ENCODE measurements at places on chromosomes 12 and 14.

DNA sequence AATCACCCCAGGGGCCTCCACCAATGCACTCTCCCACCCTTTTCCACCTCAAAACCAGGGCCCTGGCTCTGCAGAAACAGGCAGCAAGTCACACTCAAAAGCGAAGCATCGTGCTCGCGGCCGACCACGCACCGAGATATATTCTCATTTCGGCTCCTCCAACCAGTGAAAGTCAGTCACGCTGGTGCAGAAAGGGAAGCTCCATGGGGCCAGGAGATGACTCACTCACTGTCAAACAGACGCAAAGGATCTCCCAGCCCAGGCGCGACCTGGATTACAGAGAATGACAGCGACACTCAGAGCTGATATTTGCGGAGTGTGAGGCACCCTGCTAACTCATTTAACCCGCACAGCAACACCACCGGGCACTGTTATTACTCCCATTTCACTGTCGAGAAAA is 173.6 kb downstream of the CALM1 start:
- no peak for DNase-seq

DNA sequence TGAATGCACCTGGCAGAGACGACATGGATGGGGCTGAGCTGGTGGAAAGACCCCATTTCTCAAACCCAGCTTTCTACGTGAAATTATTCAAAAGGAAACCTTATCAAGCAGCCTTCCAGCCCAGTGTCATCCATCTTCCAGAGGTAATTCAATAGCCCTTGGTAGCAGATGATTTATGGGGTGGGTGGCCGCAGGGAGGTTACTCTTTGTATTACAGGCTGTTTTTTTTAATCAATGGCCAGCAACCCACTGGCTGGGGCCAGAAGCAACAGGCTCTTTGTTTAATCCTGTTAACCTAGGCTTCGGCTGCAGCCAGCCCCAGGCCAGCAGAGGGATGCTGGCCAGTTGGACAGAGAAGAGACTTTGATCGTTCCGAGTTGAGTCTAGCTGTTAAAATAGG is 139.8 kb upstream of the SRRM4 start:
- no peak for DNase-seq

GRCh38 chr14:34053666-34054065 is 102.8 kb upstream of the EGLN3 start:
- DNase-seq: no peak

DNA sequence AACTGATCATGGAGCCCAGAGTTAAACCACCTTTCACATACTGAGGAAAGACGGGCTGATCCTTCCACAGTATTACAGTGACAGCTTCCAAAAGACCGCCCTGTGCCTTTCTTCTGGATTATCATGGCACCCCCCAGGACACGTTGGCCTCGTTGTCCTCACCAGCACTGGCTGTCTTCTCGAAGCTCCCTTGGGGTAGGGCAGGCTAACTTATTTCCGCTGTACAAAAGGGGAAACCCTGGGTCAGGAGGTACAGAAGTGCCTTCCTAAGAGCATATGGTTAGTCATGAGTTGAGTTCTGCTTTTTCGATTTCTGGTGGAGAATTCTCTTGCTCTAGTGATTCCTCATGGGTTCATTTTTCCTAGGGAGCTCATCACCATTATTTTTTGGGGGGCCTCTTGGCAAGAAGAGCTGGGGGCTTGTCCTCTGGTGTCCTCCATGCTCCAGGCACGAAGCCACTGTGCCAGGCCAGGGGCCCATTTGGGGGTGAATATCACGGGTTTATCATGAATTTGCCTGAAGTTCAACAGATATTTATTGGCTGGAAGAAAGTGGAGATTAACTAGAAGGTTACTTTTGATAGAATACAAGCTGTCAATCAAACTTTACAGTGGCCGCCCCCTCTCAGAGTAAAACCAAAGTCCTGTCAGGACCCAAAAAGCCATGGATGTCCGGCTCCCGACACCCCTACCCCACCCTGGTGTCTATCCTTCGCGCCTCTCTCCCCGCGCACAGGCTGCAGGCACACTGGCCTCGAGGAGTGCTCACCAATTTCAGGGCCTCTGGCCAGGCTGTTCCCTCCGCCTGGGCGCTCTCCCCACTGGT is 8.8 kb upstream of the TRAF3 start:
- no peak for DNase-seq

DNA sequence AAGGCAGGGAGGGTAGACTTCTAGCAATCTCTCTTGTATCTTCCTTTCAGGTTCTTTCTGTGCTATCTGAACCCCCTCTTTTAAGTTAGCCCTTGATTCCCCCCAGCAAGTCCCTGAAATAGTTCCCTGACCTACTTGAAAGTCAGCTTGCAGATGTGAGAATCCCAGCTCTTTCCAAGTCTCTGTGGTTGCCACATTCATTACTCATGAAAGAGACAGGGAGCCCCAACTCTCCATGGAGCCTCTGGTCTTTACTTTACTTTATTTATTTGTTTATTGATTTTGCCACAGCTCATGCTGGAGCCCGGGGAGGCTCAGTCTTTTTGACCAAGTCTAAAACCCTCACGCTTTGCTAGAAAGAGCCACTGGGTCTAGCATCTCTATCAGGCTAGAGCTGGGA is 193.6 kb upstream of the FAR2 start:
- DNase-seq: no peak

- DNase-seq: peak; percentile 68
Measured at GRCh38 chr14:77063571-77064171, 34.4 kb upstream of the CIPC start.

DNA sequence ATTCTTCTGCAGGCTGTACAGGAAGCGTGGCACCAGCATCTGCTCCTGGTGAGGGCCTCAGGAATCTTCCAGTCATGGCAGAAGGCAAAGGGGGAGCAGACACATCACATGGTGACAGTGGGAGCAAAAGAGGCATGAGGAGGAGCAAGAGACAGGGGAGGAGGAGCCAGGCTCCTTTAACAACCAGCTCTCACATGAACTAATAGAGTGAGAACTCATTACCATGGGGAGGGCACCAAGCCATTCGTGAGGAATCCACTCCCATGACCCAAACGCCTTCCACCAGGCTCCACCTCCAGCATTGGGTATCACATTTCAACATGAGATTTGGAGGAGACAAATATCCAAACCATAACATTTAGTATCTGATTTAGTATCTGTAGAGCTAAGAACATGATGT is 14.7 kb upstream of the TRIM9 start:
- DNase-seq: peak; percentile 35

DNA sequence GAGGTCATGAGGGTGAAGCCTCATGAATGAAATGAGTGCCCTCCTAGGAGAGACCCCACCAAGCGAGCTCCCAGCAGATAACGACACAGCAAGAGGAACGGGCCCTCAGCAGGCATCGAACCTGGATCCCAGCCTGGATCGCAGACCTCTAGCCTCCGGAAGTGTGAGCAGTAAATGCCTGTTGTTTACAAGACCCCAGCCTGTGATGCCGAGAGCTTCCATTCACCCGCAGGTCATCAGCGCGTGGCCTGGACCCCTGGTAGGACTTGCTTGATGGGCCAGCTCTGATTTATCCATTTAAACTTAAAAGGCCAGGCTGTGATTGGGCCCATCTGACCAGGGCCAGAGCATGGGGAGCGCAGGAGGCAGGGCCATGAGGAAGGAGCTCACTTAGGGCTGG is 7.0 kb downstream of the TMEM179 start:
- DNase-seq: no peak

DNA sequence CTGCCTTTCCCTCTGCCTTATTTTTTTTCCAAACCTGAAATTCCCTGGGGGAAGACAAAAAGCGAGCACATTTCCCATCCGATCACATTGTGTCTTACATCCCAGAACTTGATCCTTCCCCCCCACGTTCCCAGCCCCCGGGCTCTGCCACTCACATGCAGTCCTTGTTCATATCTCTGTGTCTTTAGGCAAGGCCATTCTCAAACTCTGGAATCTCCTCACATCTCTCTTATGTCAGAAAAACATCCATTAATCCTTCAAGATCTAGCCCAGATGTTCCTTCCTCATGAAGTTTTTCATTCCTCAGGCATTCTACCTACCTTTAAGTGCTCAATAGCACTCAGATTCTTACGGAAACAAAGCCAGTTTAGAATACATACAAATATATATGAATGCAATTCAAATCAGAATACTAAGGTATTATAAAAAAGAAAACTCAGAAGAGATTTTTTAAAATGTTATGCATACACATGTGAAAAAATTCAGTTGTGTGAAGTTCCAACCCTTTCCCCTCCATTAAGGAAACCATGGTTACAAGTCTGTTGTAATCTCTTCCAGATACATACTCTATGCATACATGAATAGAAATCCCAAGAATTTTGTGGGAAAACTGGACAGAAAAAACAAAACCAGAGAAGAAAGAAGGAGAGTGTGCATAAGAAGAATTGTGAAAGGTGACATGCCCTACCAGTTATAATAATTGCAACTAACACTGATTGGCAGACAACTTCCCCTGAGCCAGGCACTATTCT is 120.3 kb downstream of the SLC38A1 start:
- no peak for DNase-seq

GRCh38 chr12:80187660-80188090 is 88.3 kb downstream of the OTOGL start:
- DNase-seq: peak; percentile 55

GRCh38 chr12:109310247-109311125 is 1.4 kb upstream of the FOXN4 start:
- DNase-seq: no peak

DNA sequence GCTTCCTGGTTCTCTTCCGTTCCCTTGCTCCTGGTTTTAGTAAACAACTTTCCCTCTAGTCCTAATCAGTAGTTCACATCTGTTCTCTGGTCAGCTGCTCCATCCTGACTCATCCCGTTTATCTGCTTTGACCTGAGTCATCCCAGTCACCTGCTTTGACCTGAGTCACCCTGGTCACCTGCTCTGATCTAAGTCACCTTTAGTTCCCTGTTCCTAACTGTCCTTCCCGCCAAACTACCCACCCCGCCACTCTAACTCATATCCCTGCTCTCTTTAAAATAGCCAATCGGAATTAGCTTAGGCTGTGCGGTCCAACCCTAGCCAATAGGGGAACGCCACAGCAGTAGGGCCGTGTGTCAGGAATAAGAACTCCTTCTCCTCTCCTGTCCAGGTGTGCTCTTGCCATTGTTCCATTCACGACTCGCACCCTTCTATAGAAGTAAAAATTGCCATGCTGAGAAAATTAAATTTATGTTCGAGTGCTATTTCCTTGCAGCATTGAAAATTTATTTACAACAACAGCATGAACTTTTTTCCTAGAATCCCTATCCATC is 3.1 kb upstream of the ANKRD33 start:
- peak; percentile 79 for DNase-seq

GRCh38 chr12:97714107-97714563 is 251.5 kb downstream of the RMST start:
- DNase-seq: no peak

GRCh38 chr12:79690638-79691510 is at the start of gene PAWR:
Gene PAWR (minus strand): TSS chr12:79690964. CDS start chr12:79690244, 720 bp downstream.
- peak; percentile 85 for DNase-seq

- no peak for DNase-seq
Measured at GRCh38 chr12:110656071-110656655, 32.8 kb downstream of the HVCN1 start.

DNA sequence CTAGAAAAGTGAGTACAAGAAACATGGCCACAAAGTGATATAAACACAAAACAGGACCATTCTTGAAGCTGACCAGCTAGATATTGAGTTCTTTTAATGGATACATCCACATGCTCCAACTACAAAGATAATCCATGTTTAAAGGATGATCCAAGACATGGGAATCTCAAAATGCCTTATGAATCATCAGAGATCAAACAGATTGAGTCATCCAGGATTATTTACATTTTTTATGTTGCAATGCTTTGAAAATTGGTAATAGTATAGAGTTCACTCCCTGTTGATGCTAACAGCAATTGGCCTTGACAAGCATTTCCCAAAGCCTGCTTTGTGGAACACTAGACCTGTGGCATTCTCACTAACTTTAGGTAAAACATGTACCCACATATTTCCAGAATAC is 293.0 kb upstream of the TBX3 start:
- DNase-seq: peak; percentile 82

DNA sequence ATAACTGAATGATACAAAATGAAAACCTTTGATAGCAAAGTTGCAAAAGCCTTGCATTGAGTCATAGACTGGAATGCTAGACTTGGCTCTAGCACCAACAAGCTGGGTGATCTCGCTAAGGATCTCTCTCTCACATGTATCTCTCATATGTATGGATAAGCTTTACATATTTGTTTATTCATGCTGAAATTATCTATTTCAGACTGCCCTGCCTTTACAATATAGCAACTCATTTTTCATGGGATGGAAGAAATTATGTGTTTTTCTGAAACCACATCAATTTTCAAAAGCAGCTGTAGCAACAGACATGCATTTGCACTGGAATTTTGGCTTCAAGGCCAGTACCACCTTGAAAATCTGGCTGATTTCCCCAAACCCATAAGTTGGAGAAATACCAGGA is 11.4 kb downstream of the RERG start:
- peak; percentile 43 for DNase-seq

DNA sequence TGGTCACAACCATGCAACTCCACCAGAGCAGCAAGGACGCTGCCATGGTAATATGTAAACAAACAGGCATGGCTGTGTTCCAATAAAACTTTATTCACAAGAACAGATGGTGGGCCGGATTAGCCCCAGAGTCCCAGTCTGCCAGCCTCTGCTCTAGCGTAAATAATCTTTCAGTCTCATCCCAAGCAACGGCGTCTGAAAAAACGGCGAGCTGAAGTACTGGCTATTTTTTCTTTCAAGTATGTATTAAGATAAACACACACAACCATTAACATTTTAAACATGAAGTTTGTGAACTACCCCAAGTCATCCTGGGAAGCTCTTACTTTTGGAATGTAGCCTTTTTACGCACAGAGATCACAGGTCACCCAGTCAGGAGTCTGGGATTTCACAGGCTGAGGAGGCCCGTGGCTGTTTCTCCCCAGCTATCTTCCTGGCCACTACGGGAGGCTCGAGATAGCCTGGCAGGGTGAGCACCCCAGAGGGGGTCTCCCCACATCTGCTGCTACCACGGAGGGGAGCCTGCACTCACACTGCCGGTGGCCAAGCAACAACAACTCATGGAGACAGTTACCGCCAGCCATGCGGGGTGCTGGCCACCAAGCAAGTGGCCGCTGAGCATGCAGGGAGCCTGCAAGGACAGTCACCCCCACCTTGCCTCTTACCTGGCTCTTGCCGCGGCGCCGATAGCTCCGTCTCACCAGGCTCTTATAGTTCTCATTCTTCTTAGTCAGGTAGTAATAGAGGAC is 124.6 kb downstream of the RFLNA start:
- DNase-seq: peak; percentile 95

- DNase-seq: no peak
Measured at GRCh38 chr12:74171478-74171909, 366.1 kb upstream of the ATXN7L3B start.

GRCh38 chr14:72894623-72895378 is 900 bp upstream of the DPF3 start:
- peak; percentile 29 for DNase-seq

- DNase-seq: peak; percentile 42
Measured at GRCh38 chr12:75853626-75854025, 177.9 kb downstream of the PHLDA1 start.

DNA sequence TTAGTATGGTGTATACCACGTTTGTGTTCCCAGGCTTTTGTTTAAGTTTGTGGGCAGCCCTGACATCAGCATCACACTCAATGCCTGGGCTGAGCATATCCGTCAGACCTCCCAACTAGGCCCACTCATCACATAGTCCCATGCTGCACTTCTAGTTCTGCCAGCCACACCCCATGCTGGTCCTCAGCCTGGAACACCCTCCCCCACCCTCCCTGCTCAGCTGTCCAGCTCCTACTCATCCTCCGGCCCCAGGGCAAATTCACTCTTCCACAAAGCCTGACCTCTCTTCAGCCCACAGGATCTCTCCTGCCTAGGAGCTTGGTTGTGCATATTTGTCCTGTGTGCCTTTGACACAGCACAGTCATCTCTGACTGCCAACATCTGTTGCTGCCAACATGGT is 3.9 kb upstream of the ENDOU start:
- peak; percentile 40 for DNase-seq

- DNase-seq: no peak
Measured at GRCh38 chr12:32016680-32017482, 57.7 kb downstream of the RESF1 start.

All from fibroblast of villous mesenchyme (primary cell).